ENCODE measurements at places on chromosomes 6 and 20. TPM values are rescaled to one million over a fixed set of nuclear protein-coding genes. Genes with fewer than 3 reads are reported as not detected.

DNA sequence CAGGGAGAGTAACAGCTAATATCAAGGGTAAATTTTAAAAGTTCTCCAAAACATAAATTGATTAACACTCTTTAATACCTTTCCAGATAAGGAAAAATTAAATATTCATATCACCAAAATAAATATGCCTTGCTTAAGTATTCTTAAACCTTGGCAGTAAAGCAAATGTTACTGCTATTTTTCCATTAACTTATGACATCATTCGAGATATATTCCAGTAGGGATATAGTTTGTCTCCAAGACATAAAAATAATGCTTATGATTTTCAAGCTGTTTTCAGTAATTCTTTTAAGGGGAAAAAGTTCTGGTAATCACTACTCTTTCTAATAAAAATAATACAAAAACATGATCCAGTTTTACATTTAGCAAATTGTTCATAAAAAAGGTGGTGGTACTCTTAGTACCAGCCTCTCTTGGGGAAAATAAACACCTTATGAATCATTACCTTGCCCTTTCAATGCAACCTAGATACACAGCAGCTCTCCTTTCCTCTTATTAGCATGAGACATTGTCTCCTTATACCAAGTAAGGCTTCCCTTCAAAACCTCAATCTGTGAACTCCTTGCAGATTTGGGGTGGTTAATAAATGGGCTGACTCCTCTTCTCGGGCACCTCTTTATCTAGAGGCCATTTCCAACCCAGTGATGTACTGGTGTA is 31.5 kb upstream of the LTV1 start:
- peaks cover 43% of the 10 kb centered on the region for H3K36me3 ChIP-seq
- H3K27me3 ChIP-seq: no peaks in the 10 kb centered on the region
- no peak overlapping the region for H3K27ac ChIP-seq
- no peak overlapping the region for H3K4me3 ChIP-seq

DNA sequence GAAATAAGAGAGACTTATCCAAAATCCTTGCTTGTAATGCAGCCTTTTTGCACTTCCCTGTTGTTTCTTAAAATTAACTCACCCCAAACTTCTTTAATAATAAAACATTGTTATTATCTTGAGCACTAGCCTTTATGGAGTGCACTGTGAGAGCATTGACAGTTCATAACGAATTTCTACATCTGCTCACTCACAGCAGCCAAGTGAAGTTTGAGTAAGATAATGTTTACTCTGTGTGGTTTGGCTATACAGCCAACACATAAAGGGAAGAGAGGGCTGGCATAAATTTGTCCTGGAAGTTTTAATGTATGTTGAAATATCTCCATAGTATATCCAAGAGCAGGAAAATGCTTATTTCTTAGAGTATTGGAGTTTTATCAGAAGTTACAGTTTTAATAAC is 227.9 kb downstream of the FRK start:
- no peaks in the 10 kb centered on the region for H3K4me1 ChIP-seq
- no peaks in the 10 kb centered on the region for H3K36me3 ChIP-seq
- no peak overlapping the region for H3K27ac ChIP-seq
- no peak for DNase-seq

- H3K36me3 ChIP-seq: no peaks in the 10 kb centered on the region
- peaks cover 5% of the 10 kb centered on the region for H3K4me1 ChIP-seq
- H3K27ac ChIP-seq: no peak overlapping the region
- no peak overlapping the region for H3K4me3 ChIP-seq
- no peak for DNase-seq
- H3K27me3 ChIP-seq: no peaks in the 10 kb centered on the region
Observed at GRCh38 chr20:889106-889505, 27.0 kb downstream of the ANGPT4 start.

DNA sequence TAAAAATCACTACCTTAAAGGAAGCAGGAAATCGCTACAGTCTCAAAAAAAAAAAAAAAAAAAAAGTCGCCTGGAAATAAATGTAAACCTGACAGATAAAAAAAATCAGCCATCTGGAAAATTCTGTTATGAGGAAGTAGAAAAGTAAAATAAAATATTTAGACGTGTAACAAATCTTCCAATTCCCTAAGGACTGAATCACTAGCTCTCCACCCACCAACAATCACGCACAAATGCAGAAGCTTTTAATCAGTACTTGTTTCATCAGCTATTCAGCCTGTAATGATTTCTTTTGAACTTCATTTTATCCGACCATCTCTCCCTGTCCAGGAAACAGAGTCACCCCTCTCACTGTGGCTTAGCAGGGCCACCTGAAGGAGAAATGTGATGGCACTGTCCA is 59.0 kb downstream of the SLC23A2 start:
- H3K4me3 ChIP-seq: no peak overlapping the region
- H3K4me1 ChIP-seq: no peaks in the 10 kb centered on the region
- H3K27ac ChIP-seq: no peak overlapping the region
- H3K36me3 ChIP-seq: no peaks in the 10 kb centered on the region
- H3K27me3 ChIP-seq: no peaks in the 10 kb centered on the region
- no peak for DNase-seq

- no peak overlapping the region for H3K27ac ChIP-seq
- H3K4me3 ChIP-seq: no peak overlapping the region
Observed at GRCh38 chr20:47667531-47668312, 117.6 kb downstream of the SULF2 start.

- H3K4me3 ChIP-seq: no peak overlapping the region
- no peaks in the 10 kb centered on the region for H3K36me3 ChIP-seq
- H3K27me3 ChIP-seq: no peaks in the 10 kb centered on the region
Observed at GRCh38 chr6:11467364-11467763, 70.2 kb upstream of the TMEM170B start.

- no peak overlapping the region for H3K27ac ChIP-seq
- H3K4me1 ChIP-seq: peaks cover under 1% of the 10 kb centered on the region
- no peaks in the 10 kb centered on the region for H3K36me3 ChIP-seq
- H3K27me3 ChIP-seq: no peaks in the 10 kb centered on the region
- DNase-seq: no peak
- no peak overlapping the region for H3K4me3 ChIP-seq
Observed at GRCh38 chr6:47817749-47818148, 35.9 kb downstream of the OPN5 start.

DNA sequence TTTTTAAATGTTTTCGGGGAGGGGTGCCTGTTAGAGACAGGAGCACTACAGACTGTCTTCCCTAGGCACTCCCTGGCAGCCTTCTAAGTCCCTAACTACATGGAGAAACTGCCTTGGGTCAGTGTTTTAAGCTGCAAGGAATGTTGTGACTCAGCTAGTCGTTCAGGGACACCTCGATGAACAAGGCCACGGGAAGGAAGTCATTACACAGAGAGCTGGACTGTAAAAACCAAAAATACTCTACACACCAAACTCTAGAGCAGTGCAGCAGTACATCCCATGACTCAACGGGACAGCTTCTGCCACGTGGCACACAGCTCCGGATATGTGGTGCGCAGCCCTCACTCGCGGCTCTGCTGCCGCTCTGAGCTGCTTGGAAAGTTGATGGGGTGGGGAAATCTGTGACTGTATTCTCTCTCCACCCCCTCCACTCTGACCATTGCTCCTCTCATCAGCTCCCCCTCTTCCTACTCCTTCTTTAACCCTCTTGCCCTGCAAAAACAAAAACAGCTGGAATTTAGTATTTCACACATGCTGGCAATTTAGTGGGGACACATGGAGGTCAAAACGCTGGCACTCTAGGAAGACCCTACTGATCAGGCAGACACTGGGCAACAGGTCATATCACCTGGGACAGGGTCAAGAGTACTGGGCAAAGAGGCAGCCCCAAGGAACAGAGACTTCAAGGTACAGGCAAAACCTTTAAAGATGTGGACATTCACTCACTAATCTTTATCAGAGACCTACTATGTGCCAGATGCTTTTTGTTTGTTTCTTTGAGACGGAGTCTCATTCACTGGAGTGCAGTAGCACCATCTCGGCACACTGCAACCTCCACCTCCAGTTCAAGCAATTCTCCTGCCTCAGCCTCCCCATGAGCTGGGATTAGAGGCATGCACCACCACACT is 10.9 kb upstream of the LPIN3 start:
- DNase-seq: no peak
- no peaks in the 10 kb centered on the region for H3K27me3 ChIP-seq
- H3K4me1 ChIP-seq: peaks cover 7% of the 10 kb centered on the region
- H3K4me3 ChIP-seq: no peak overlapping the region
- H3K27ac ChIP-seq: peak overlapping the region; percentile 90

DNA sequence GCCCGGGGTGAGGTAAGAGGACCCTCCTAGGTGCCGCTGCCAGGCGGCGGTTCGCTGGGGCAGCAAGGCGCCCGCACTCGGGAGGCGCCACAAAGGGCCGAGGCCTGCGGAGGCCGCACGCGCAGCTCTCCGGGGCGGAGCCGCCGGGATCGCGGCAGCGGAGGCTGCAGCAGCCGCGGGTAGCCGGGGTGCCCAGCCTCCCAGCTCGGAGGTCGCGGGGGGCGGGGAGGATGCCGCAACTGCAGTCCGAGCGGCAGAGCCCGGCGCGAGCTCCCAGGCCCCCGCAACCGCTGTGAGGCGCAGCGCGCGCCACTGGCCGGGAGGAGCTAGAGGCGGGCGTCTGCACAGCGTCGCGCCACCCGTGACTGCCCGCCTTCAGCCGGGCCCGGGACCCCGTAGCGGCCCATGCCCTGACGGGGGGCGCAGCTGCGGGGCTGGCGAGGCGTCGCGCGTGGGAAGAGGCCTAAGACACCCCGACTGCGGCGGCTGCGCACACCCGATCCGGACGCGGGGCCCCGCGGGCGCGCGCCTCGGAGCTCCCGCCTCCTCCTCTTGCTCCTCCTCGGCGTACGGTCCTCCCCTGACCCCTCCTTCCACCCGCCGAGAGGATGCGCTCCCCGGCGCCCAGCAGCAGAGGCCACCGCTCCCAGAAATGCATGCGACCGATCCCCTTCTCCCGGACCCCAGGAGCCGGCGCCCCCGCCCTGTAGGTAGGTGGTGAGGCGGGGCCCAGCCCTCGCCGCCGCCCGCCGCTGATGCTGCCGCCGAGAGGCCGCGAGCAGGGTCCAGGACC is at the start of gene NCOA7:
Gene NCOA7 (plus strand): TSS at position 603 of the 793 bp plus-strand sequence. CDS start 24,395 bp downstream, outside the sequence.
- no peaks in the 10 kb centered on the region for H3K27me3 ChIP-seq
- peak; percentile 38 for DNase-seq
- peak within 1 kb of the TSS; percentile 97 for H3K27ac ChIP-seq
- peak within 1 kb of the TSS; percentile 76 for H3K4me3 ChIP-seq

- H3K4me3 ChIP-seq: no peak overlapping the region
- no peaks in the 10 kb centered on the region for H3K27me3 ChIP-seq
- H3K27ac ChIP-seq: no peak overlapping the region
- peaks cover 10% of the 10 kb centered on the region for H3K4me1 ChIP-seq
- no peaks in the 10 kb centered on the region for H3K36me3 ChIP-seq
Observed at GRCh38 chr20:10978019-10978702, 304.4 kb upstream of the JAG1 start.

DNA sequence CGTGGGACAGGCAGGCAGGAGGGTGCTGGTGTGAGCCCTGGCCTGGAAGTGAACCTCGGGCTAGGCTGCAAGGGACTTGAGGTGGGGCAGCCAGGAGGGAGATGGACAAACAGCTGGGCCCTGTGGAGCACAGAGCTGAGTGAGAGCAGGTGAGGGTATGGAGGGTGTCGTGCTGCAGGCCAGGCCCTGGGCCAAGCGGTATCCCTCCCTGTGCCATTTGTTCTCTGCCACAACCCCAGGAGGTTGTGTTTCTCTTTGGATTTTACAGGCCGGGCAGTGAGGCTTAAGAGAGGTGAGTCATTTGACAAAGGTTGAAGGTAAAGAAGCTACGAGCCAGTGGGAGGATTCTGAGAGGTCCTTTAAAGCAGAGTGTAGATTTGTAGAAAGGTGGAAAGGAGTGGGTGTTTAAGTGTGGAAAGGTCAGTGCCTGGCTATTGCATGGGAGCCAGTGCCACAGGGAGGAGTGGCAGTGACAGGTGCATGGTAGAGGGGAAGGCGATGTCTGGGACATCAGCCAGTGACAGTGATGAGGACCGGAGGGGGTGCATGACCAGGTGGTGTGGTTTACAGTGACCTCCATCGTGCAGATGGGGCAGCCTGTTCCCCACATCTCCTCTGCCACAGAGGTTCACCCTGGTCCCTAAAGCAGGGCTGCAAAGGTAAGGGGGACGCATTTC is 39.8 kb downstream of the GMPR start:
- H3K36me3 ChIP-seq: no peaks in the 10 kb centered on the region
- no peak for DNase-seq
- peaks cover 16% of the 10 kb centered on the region for H3K4me1 ChIP-seq
- no peaks in the 10 kb centered on the region for H3K27me3 ChIP-seq
- no peak overlapping the region for H3K4me3 ChIP-seq

Gene SLC2A10
- total RNA-seq: 4.1 TPM

Gene TFAP2D
- total RNA-seq: not detected
